Renal pelvis (tissue), 12 donors: ENCODE measurements at places on chromosomes 16 and 17. TPM values are rescaled to one million over a fixed set of nuclear protein-coding genes. Genes with fewer than 3 reads are reported as not detected.
A peak's percentile ranks its signal among the peaks of the same experiment; 100 is the strongest.

DNA sequence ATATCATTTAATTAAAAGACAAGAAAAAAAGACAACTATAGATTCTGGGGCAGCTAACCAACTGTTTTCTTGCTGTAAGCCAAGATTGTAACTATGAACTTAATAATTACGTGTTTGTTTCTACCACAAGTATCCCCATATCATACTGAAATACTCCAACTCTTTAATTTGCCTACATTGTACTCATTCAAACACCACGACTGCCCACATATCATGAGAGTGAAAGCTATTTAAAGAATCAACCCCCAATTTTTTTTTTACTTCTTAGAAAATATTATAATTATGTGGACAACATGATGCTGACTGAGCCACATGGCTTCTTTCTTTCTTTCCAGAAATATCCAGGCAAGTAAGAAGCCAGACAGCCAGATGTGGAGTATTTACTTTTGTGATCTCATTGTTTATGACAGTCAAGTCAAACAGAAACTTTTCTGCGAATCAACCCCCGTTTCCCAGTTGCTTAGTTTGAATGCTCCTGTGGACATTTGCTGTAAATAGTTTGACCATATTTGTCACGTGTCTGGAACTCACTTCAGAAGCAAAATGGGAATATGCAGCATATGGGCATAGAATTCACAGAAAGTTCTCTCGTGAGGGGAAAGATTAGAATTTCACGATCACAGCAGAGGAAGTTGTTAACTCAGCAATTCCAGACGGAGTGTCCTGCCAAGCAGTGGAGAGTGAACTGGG lies 126.8 kb upstream of the PSMD7 start:
- DNase-seq = peak; percentile 40

DNA sequence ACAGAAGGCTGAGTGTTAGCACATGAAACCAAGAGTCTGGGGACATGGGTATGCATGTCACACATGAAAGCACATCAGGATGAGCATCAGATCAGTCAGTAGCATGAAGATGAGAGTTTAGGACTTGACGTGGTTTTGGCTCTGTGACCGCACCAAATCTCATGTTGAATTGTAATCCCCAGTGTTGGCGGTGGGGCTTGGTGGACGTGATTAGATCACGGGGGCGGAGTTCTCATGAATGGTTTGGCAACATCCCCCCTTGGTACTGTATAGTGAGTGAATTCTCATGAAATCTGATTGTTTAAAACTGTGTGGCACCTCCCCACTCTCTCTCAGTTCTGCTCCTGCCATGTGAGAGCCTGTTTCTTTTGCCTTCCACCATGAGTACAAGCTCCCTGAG lies 46.4 kb downstream of the CNGB1 start:
- DNase-seq = no peak

- peak; percentile 69 for DNase-seq
Observed at GRCh38 chr16:67155295-67156142, 4.2 kb downstream of the TRADD start.

ALOXE3 gene
- polyA plus RNA-seq = not detected

DNA sequence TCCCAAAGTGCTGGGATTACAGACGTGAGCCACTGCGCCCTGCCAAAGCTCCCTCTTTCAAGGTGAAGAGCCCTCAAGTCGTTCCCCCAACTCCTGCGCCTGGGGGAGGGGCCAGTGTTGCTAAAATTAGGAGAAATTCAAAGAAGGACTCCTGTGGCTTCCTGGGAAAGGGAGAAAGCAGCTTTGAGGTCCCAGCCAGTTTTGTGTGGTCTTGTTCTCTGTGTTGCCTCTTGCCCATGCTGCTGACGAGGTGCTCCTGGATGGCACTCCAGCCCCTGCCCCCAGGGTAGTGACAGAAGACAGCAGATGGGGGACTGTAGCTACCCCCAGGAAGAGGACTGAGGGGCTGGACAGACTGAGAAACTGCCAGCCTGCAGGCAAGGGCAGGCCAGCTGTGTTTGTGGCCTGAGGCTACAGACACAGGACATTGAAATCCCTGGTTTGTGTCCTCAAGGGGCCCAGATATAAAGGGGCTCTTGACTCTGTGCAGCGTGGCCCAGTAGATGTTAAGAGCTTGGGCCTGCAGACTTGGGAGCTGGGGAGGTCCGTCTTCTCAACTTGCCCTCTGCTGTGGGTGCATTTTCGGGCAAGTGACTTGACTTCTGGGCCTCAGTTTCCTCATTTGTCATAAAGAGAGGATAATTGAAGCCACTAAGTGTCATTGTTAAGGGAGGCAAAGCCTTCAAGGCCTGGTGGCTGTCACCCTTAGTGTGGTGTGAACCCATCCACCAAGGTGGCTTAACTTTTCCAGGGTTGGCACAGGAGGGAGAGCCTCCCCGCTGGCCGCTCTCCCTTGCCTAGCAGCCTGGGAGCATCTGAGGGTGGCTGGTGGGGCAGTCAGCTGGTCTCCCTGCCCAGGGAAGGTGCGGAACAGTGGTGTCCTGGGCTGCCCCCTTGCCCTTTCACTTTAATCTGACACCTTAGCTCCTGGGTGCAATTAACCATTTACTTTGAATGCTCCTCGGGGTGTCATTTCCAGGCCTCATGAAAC lies 4.1 kb downstream of the UBALD2 start:
- no peak for DNase-seq

GRCh38 chr16:19223235-19224170 lies 55.5 kb downstream of the SYT17 start:
- no peak for DNase-seq

GRCh38 chr17:11340803-11341202 lies 99.8 kb downstream of the SHISA6 start:
- no peak for DNase-seq

DNA sequence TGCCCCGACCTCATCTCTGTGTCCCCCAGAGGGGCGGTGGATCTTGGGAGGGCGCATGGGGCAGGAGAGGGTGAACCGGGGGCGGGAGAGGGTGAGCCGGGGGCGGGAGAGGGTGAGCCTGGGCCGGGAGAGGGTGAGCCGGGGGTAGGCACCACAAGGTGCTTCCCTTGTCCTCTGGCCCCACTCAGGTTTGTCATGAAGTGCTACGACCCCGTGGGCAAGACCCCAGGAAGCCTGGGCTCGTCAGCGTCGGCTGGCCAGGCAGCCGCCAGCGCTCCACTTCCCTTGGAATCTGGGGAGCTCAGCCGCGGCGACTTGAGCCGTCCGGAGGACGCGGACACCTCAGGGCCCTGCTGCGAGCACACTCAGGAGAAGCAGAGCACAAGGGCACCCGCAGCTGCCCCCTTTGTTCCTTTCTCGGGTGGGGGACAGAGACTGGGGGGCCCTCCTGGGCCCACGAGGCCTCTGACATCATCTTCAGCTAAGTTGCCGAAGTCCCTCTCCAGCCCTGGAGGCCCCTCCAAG lies 18.9 kb downstream of the ASPSCR1 start:
- DNase-seq = no peak

CFAP97D1 gene
- 0.10 TPM for polyA plus RNA-seq

TMEM219 gene
- 106 TPM for polyA plus RNA-seq

GRCh38 chr16:85901110-85901509 lies 2.1 kb downstream of the IRF8 start:
- DNase-seq = no peak

GRCh38 chr16:16956376-16956775 lies 514.4 kb downstream of the XYLT1 start:
- no peak for DNase-seq

DNA sequence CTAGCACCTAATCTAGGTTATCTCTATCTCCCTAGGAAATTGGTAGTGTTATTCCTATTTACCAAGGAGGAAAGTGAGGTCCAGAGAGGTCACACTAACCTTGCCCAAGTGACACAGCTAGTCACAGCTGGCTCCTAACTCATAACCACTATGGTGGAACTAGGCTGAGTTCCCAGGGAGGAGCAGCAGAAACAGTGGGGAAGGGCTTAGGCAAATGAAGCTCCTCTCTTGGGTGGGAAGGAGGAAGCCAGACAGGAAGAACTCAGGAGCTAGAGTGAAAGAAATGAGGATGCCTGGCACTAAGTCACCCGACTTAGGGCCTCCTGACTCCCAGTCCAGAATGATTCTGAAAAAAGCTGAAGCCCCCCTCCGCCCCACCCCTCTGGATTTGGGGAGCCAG lies 34.5 kb downstream of the PSME3IP1 start:
- no peak for DNase-seq

CIBAR2 gene
- polyA plus RNA-seq = 0.36 TPM

- DNase-seq = no peak
Observed at GRCh38 chr16:76946879-76947278, 244.1 kb upstream of the MON1B start.

DNA sequence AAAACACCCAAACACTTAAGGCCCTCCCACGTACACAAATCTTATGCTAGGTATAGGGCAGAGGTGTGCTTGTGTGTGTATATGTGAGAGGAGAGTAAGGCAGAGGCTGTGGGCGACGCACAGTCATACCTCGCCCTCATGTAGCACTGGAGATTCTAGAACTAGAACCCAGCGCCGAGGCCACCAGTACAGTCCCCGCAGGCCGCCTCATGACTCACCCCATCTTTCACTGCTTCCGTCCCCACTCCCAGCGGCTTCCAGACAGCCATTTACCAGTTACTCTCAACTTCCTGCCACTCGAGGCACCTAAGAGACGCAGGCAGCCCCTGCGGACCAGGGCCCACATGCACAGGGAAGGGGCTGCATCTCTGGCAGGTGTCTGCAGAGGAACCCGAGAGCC lies 23.2 kb upstream of the CYTH1 start:
- no peak for DNase-seq

- no peak for DNase-seq
Observed at GRCh38 chr17:33145941-33146340, 147.2 kb downstream of the ASIC2 start.

DNA sequence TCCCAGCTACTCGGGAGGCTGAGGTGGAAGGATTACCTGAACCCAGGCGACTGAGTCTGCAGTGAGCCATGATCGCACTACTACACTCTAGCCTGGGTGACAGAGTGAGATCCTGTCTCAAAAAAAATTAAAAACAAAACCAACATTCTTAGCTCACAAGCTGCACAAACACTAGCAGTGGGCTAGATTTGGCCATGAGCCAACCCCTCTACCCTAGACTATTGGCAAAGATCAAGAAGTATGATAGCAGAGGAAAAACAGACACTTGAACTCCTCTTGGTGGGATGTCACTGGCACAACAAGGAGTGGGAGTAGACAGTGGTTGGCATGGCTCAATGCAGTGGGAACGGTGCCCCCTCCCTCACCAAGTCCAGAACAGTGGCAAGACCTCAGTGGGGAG lies 19.6 kb upstream of the RIPOR1 start:
- DNase-seq = no peak

NPIPA1 gene
- 121 TPM for polyA plus RNA-seq
